ENCODE measurements at places on chromosomes 11 and 22.

DNA sequence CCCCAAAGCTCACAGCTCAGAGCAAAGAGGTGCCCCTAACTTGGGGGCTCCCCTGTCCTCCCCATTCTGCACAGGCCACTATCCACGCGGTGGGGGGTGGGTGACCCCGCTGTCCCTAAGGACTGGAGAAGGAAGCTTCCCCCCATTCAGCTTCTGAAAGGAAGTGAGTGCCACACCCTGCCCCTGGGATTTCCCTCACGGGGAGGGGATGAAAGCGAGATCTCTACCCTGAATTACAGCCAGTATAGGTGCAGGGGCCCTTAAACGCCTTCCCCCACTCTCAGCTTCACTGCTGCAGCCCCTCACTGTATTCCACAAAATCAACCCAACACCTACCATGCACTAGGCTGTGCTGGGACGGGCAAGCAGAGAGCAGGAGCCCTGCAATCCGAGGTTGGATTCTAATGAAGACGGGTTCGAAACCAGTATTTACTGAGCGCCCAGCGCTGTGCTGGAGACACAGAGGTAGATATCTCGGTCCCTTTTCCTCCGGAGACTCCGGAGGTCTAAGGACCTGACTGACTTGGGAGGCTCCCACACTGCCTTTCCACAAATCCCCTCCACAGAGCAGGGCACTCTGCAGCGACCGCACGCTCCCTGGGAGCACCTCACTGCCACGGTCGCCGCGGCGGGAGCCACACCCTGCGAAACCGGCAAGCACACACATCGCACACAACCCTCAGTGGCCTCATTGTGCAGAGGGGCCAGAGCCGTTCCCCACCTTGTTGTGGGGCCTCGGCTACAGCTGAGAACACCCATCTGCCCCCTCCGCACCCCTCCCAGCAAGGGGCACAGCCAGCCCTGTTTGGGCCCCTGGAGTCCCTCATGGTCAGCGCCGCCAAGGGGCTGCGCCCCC lies 1.8 kb downstream of the AHNAK start:
- peak; percentile 31 for DNase-seq

GRCh38 chr11:120170741-120171261 lies 32.9 kb upstream of the TRIM29 start:
- no peak for DNase-seq

DNA sequence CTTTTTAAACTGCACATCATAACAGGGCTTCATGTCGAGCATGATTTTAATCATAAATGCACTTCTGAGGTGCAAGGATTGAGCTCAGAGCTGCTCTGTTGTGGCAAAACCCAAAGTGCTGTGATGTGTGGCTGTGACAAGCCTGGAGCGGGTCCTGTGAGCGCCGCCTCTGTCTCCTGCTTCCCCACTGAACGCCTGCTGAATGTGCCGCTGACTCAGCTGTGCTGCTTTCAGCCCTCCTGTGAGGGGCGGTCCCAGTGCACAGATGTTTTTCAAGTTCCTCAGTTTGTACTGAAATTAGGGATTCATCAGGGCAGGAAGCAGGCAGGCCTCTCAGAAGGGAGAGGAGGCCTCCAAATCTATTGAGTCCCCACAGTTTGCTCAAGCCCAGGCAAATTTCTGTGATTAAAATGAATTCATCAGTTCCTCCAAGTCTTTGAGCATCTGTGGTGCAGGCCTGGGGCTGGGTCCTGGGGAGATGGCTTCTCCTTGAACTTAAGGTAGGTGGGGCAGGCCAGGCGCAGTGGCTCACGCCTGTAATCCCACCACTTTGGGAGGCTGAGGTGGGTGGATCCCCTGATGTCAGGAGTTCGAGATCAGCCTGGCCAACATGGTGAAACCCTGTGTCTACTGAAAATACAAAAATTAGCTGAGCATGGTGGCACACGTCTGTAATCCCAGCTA lies 3.0 kb upstream of the GTSE1 start:
- peak; percentile 73 for DNase-seq

GRCh38 chr11:86876716-86877234 lies 76.4 kb downstream of the PRSS23 start:
- no peak for DNase-seq

GRCh38 chr11:95102733-95103132 lies 13.1 kb downstream of the ENDOD1 start:
- no peak for DNase-seq

- no peak for DNase-seq
These were observed 64.1 kb downstream of the KCNC1 start for GRCh38 chr11:17798716-17799115.

DNA sequence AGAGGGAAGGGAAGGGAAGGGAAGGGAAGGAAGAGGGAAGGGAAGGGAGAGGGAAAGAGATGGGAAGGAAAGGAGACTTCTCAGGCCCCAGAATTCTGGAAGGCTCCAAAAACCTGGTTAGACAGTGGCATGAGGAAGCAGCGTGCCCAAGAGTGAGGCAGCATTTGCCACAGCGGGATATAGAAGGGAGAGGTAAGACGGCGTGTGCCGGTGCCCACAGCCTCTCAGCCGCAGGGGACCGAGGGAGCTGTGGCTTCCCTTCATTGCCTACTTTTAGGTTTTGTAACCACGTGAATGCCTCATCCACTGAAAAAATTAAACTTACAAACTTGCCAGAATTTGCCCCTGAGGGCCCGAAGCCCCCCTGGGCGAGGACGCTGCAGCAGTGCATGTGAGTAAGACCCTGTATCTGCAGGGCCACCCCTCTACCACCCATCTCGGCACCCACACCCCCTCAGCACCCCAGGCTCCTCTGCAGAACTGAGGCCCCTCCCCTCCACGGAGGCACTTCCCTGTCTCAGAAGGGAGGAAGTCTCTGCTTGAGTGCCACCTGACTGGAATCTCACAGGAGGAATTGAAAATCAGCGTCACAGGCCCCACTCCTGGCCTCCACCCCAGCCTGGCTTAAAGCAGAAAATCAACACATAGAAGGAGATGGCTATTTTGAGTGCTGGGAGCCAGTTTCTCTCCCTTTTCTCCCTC lies 58.1 kb downstream of the LINC01488 start:
- no peak for DNase-seq

DNA sequence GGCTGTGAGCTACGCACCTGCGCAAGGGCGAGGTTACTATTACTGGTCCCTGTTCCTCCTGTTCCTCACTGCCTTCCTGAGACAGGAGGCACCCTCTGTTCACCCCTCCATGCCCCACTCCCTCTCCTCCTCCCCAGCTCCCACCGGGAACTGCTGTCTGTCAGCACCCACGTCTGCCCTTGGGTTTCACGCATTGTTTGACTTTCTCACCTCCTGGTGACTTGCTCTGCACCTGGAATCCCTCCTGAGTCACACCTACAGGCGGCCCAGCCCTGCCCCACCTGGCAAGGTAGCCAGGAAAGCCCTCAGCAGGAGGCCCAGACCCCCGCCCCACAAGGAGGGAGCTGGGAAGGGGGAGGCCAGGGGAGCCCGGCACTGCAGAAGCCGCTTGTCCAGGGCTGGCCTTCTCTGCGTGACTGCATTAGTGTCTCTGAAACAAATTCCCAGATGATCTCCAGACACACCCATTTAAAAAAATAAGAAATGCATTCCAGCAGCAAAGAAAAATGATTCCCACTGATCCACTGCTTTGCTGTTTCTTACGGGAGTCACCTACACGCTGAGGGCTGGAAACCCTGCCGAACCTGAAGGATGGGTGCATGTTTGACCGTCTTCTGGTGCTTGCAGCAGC lies 86.4 kb downstream of the CELSR1 start:
- DNase-seq = no peak

DNA sequence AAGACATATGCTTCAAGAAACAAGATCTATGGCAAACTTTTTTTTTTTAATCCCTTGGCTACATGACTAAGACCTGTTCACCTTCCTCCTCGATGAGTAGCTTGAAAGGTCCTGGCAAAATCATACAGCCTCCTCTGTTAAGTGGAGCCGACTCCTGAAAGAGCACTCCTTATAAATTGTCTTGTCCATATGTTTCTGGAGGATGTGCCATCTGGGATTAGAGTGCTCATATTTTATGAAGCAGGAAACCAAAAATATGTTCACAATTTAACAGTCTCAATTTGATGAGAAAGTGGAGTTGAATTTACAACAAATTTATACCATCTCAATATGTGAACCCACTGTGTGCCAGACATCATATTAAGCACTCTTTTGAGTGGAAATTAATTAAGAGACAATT lies 912.1 kb upstream of the FAT3 start:
- no peak for DNase-seq

DNA sequence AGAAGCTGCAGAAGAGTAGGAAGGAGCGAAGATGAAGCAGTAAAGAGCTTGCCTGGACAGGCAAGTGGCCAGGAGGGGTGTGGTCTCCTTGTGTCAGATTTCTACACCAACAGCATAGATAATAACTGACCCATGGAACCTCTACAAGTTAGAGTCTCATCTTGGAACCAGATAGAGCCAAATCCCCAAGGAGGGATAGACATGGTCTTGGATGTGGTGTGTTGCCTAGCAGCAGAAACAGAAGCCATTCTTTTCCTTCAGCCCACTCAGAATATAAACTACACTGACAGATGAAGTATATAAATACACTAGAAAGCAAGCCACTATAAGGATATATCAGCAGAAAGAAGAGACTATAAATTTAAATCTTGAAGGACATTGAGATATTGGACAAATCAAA lies 4.3 kb upstream of the CARD16 start:
- DNase-seq = no peak

DNA sequence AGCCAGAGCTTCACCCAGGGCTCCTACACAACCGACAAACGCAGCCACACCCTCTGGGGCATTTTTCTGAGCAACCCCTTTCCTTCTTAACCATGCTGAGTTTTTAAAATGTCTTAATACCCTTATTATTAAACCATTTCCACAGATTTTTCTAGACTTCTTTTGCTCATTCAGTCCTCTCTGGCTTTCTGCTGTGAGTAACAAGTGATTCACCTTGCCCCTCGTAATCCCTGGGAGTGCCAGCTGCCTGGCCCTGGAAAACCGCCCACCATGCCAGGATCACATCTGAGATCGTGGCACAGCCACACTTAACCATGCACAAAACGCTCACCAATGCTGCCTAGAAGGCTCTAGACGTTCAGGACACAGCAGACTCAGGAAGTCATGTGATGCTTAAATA lies 25.4 kb downstream of the YPEL1 start:
- no peak for DNase-seq

DNA sequence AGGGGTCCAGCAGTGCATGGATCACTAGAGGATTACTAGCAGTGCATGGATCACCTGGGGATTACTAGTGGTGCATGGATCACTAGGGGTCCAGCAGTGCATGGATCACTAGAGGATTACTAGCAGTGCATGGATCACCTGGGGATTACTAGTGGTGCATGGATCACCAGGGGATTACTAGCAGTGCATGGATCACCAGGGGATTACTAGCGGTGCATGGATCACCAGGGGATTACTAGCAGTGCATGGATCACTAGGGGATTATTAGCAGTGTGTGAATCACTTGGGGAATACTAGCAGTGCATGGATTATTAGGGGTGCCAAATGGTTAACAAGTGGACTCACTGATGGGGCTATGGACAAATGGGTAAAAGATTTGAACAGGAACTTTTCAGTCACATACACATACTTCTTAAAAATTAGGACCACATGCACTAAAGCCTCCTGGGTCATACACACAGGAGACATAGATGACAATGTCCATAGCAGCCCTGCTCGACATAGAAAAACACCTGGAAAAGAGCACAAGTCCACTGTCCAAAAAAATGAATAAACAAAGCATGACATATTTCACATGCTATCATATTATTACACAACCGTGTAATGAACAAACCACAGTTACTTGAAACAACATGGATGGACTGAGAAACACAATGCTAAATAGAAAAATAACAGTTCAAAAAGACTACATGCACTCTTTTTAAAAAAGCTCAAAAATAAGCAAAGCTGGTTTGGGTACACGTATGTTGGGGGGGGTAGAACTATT lies 109.8 kb downstream of the CD44 start:
- DNase-seq = no peak

DNA sequence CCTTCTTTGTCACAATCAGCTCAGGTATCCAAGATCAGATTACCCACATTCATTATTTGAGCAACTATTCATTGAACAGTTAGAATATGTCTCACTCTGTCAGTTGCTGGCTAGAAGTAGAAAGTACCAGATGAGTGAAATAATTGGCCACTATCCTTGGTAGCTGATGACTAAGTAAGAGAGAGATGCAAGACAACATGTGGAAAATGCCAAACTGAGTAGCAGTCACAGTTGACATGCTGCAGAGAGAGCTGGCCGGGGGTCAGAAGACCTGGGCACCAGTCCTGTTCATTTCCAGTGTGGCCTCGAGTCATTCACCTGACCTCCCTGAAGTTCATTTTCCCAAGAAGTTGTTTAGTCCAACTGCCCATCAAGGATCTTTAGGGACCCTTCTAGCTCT lies 22.5 kb upstream of the SMIM35 start:
- peak; percentile 24 for DNase-seq

GRCh38 chr11:43124272-43124935 lies 187.4 kb upstream of the API5 start:
- no peak for DNase-seq

- DNase-seq = no peak
These were observed 54.3 kb upstream of the BID start for GRCh38 chr22:17828502-17829080.

GRCh38 chr11:727859-728748 lies 19.2 kb upstream of the TALDO1 start:
- peak; percentile 84 for DNase-seq

DNA sequence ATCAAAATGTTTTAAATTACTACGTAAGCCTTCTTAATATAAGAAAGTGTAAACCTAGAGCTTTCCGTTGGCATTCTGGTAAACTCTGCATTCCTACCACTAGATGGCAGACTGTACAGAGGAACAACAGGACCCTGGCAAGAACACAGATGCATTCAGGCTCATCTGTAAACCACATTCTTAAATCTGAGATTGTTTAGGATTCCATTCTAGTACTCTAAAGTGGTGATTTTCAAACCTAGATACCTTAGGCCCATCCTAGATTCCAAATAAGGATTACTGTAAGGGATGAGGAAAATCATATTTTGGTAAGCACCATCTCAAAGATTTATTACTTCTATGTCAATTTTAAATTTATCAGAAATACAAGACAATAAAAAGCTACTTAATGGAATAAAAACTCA lies 26.9 kb downstream of the PICALM start:
- DNase-seq = peak; percentile 90

GRCh38 chr11:35937111-35937510 lies 6.8 kb upstream of the LDLRAD3 start:
- DNase-seq = no peak

DNA sequence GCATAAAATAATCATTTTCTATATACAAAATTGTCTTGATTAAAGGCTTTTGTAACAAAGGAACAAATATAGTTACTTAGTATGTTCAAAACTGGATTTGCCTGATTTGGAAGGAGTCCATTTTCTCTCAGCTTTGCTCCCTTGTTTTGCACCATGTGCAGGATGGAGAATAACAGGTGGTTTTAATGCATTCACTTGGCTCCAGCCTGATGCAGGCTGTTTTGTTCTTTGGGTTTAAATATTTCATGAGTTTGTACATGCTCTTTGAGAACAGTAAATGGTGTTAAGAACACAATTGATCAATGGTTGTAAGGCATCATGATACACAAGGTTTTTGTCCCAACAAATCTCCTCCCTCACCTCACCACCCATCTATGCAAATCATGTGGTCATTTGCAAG lies 886.9 kb upstream of the CCDC90B start:
- no peak for DNase-seq

All from EH (cell line).